ENCODE measurements at places on chromosomes 4 and X.

DNA sequence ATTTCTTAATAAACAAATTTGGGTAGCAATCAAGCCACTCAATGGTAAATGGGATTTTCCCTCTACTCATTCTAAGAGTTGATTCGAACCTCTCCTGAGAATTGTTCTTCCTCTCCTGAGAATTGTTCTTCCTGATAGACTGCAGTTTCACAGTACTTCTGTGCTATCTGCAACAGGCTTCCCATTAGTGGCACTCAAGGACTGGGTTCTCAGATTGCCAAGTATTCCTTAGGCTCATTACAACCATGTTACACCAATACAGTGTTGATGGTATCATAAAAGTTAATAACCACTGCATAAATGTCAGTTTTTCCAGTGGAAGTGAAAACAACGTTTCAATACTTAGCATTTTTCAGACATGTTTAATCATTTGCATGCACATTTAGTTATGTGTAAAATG, 201.6 kb downstream of the FRMPD4 start:
- no peak for DNase-seq

DNA sequence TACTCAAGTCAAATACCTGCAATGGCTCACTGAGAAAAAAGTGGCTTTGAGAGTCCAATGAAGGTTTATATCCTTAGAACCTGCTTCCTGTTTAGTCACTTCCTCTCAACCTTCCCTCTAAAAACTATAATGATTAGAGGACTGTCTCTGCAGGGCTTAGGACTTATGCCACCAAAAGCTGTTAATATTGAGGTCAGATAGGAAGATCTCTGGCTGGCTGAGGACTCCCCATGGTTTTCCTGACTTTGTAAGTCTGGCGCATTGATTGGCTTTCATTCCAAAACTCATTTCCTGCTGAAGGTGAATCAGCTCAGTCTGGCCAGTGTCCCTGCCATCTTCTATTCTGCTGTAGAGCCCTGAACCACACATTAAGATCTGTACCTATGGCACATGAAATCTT, 140.9 kb upstream of the ANK2 start:
- DNase-seq: no peak

- no peak for DNase-seq
Observed at GRCh38 chr4:134691915-134692314, 490.3 kb upstream of the PABPC4L start.

DNA sequence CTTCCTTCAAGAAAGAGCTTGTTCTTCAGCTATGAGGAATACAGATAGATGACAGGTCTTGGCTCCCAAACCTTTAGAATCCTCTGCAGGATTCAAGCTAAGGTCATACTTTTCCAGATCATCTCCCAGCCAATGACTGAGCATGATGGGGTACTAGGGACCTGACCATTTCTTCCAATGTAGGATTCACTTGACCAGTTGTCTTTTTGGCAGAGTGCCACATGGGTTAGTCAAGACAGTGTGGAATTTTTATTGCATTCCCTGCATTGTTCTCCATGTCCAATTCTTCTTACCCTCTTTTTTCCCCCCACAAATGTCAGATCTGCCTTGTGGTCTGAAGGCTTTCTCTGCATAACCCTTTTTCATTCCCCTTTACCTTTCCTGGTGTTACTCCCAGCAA, 99.5 kb downstream of the CCSER1 start:
- DNase-seq: no peak

All from activated T-cell treated with anti-CD3 and anti-CD28 coated beads, Interleukin-2, amount 50 U/mL, for 48 hours (primary cell).